ENCODE measurements at places on chromosomes 11 and 22.

GRCh38 chr22:36162127-36163034 is 1.8 kb upstream of the APOL3 start:
- DNase-seq: no peak

- no peak for DNase-seq
These were observed 36.5 kb upstream of the ANKK1 start for GRCh38 chr11:113351068-113351450.

GRCh38 chr11:44952500-44953260 is 2.0 kb upstream of the TP53I11 start:
- DNase-seq: no peak

- no peak for DNase-seq
These were observed 597.4 kb downstream of the SOX6 start for GRCh38 chr11:15758857-15759465.

GRCh38 chr22:40046126-40046525 is 51.4 kb downstream of the FAM83F start:
- no peak for DNase-seq

GRCh38 chr11:94133752-94134151 is 5.1 kb downstream of the PANX1 start:
- DNase-seq: no peak

- DNase-seq: peak; percentile 43
These were observed at the start of gene QSER1 for GRCh38 chr11:32892355-32893092. TSS of gene QSER1 (plus strand) at chr11:32892811. CDS start at chr11:32893126, 315 bp downstream.
